Bronchus fibroblast of lung (primary cell): ENCODE measurements at places on chromosomes 5 and 9. TPM values are rescaled to one million over a fixed set of nuclear protein-coding genes. Genes with fewer than 3 reads are reported as not detected.

Gene GFRA3
- total RNA-seq: not detected in 2 replicates

Gene TRIM52
- 3.1 and 5.5 TPM in 2 replicates for total RNA-seq

Gene PRDM9
- not detected in 2 replicates for total RNA-seq

Gene SOHLH1
- total RNA-seq: not detected in 2 replicates
